H4 (cell line): ENCODE measurements at places on chromosomes 4 and X. TPM values are rescaled to one million over a fixed set of nuclear protein-coding genes. Genes with fewer than 3 reads are reported as not detected.

The NSUN7 gene
- not detected in 2 replicates for total RNA-seq

The FAM114A1 gene
- 89.3 and 118 TPM in 2 replicates for total RNA-seq

The AMOT gene
- 4.3 and 6.7 TPM in 2 replicates for total RNA-seq

The RBM3 gene
- total RNA-seq, result 154 and 175 TPM in 2 replicates

The FAM53A gene
- total RNA-seq, result 0.04 and 0.46 TPM in 2 replicates

The HERC5 gene
- 18.2 and 18.7 TPM in 2 replicates for total RNA-seq
